ENCODE measurements at places on chromosomes 12 and 14.

DNA sequence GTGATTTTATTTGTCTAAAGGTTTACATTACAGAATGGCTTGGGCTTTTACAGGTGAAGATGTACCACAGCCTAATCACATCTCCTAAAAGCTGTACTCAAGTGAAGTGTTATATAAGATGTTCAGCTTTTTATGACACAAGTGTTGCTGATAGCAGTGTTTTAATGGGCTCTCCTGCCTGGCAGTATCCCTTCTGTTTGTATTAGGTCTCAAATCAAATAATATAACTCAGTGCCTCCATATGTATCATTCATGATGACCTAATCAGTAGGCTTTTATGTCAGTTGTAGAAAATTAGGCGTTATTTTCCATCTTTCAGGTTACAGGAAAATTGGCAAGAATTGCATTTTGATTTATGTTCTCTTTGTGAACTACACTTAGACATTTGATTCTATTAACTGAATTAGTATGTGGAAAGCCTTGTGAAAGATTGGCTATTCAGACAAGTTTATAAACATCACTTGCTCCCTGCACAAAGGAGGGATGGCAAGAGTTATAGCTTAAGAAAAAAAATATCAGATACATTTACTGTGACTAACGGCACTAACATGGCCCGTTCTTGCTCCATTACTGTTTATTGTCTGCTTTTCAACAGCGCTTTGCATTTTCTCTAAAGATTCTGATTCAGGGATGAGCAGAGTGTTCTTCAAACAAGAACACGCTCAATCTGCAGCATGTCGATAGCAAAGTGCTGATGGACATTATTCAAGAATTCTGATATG is 143.7 kb upstream of the DIO2 start:
- DNase-seq: no peak

GRCh38 chr12:80188576-80188975 is 89.2 kb downstream of the OTOGL start:
- DNase-seq: no peak

- DNase-seq: no peak
Observed at GRCh38 chr14:35222872-35223466, 69.2 kb upstream of the PSMA6 start.

DNA sequence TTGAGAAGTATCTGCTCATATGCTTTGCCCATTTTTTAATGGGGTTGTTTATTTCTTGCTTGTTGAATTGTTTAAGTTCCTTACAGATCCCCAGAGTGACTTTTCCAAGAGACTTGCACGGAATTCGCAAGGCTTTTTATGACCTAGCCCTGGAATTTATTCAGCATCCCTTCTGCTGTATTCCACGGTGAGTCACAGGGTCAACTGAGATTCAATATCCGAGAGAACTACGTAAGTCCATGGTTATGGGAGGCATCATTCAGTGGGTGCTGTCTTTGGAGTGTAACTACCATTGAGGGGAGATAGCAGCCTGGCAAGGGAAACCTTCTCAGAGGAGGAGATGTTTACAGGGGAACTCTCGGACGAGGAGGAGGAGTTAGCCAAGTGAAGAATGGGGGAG is 20.9 kb upstream of the GPRC5A start:
- DNase-seq: no peak

DNA sequence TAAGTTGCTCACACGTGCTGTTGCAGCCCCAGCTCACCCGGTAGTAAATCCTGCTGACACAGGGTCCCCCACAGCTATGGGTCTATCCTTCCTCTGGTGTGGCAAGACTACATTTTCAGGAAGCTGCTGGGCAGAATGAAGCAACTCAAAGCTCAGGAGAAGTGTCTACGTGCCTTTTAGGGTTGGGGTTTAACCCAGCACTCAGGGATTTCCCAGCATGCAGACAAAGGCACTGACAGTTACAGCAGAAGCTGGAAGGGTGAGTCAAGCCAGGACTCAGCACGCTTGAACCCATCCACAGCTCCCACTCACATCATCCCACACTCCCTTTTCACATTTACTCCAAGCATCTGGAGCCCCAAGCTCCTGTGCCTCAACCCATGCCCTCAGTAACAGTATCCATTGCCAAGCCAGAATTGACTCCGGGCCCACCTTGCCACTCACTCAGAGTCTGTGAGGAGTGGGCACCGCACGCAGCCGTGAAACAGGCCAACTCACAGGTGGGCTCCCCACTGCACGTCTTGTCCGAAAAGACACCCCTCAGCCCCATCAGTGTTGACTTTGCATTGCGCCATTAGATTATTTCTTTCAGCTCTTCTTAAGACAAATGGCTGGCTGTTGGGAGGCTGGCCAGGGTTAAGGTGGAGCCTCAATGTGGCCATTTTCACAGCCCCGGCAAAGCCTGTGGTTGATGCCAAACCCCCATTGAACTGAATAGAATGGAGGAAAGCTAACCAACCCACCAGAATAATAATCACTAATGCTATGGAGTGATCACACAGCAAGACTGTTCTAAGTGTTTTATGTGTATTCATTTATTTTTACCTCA is 59.6 kb downstream of the ZFP36L1 start:
- DNase-seq: peak; percentile 66

DNA sequence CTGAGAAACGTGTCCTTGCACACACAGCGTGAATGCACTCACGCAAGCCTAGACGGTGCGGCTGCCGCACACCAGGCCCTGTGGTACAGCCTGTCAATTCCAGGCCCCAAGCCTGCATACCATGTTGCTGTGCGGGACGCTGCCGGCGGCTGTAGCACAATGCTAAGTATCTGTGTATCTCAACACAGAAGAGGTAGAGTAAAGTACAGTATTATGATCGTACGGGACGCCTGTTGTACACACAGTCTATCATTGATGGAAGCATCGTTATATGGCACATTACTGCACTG is 45.0 kb downstream of the AMN start:
- DNase-seq: no peak

GRCh38 chr12:77907936-77908335 is 77.2 kb downstream of the NAV3 start:
- DNase-seq: no peak

DNA sequence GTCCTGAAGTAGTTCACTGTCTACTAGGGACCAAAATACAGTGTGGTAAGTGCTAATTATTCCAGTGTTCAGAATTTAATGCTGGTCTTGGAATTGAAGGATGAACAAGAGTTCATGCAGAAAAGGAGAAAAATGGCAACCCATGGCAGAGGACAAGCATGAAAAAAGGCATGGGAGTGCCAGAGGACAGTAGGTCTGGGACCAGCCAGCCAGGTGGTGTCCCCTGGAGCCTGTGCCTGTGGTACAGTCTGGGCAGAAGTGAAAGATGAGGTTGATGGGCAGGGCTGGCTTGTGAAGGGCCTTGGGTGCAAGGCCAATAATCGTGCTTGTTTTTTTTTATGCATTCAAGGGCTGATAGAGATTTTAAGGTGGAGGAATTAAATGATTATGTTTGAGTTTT is 21.0 kb downstream of the C12orf75 start:
- no peak for DNase-seq

DNA sequence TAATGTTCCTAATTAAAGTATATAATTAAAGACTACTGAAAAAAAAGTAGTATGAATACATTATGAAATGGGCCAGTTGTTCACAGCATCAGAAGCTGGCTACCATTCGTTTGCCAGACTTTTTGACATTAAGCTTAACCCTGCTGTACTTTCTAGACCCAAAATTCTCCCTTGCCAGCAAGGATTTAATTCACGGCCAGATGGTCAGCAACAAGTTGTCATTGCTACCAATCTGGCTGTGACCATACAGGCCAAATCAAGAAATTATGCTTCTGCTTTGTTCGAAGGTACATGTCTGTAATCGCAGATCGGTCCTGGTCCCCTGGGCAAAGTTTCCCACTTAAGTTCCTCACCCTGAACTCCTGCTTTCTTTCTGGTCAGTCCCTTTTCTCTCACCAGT is 217.7 kb upstream of the ATXN7L3B start:
- DNase-seq: no peak

DNA sequence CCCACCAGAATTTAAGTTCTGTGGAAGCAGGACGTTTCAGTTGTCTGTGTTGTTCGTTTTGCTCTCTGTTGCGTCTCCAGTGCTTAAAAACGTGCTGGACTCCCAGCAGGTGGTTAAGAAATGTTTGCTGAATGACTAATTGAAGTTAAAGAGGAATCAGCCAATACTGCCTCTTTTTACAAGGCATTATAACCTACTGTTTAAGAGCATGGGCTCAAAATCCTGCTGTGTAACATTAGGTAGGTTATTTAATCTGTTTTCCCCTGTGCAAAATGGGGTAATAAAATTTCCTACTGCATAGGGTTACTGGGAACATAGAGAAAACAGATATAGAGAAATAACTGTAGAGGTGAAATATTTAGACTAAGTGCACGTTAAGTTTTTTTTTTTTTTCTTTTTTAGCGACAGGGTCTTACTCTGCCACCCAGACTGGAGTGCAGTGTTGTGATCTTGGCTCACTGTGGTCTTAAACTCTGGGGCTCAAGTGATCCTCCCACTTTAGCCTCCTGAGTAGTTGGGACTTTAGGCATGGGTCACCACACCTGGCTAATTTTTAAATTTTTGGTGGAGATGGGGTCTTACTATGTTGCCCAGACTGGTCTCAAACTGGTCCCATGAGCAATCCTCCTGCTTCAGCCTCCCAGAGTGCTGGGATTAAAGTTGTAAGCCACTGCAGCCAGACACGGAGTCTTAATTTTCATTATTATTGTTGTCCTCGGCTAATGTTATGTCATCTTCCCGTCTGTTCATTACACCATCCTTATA is 139.4 kb upstream of the PRICKLE1 start:
- no peak for DNase-seq

GRCh38 chr14:96251656-96252155 is 4.3 kb upstream of the BDKRB1 start:
- no peak for DNase-seq

DNA sequence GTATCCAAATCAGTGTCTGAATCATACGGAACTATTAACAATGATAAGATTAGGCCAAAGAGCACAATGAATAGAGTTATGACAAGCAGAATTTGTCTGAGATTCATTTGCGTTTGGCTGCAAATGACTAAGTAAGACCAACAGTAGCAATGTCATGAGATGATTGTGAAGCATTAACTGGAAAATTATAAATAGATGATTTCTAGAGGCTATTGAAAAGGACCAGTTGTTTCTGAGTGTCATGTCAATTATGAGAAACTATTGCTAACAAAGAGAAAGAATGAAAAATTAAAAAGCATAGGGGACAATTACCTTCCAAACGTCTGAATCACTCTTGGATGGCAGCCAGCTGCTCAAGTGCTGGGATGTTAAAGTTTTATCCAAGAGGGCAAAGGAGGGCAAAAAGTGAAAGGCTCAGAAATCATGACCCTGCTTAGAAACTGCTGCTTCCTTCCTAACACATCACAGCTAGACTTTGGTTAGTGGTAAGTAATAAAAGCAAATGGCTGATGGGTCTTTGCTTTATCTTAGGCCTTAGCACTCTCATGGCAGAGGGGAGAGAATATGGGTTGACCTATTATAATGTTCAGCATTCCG is 89.0 kb downstream of the AKAP6 start:
- no peak for DNase-seq

DNA sequence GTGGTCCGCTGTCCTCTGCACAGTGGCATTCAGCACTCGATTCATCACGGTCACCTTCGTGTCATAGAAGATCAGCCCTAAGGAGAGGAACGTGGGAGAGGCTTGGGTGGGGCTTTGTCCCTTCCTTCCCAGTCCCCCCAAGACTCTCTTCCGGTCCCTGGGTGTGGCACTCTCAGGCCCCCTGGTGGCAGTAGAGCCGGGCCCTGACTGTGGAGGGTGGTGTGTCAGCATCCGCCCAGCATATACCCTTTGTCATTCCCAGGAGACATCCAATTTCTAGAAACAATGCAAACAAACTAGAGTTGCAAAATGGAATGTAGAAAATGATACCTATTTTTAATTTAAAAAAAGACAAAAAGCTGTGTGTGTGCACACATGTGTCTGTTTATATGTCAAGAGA is 45.0 kb downstream of the TRAFD1 start:
- peak; percentile 62 for DNase-seq

DNA sequence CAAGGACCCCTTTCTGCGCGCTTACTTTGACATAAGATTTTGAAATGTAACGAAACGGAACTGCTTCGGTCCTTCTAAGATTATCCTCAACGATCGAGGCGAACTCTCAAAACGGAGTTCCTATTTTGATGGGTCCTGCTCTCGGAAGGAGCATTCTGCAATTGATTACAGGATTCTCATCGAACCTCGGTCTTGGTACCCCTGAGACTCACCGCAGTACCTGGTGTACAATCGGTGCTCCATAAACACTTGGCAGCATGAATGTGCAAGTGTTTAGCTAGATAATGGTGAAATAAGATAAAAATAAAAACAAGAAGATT is 530 bp upstream of the NEMF start:
- DNase-seq: no peak

GRCh38 chr12:662566-663292 is 516 bp downstream of the NINJ2 start:
- no peak for DNase-seq

DNA sequence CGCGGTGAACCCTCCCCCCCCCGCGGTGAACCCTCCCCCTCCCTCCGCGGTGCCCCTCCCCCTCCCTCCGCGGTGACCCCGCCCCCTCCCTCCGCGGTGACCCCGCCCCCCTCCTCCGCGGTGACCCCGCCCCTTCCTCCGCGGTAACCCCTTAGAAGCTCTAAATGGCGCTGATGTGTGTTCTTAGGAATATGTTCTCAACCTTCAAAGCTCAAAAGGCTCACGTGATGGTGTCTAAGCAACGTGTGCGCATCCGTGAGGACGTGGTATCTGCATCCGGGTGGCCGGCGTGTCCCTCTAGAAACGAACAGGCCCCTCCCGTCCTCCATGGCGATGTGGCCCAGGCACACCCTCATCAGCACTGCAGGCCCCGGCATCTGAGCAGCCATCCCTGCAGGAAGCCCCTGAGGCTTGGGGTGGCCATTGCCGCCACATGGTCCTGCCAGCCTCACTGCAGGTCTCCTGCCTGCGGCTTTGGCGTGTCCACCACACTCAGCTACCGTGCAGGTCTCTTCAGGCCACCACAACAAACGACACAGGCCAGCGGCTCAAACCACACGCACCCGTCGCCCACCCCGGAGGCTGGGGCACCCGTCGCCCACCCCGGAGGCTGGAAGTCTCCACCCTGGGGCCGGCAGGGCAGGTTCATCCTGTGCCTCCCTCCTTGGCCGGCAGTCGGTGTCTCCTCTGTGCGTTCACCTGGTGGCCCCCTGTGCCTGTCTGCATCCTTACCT is 14.5 kb upstream of the FBRSL1 start:
- DNase-seq: no peak

- peak; percentile 42 for DNase-seq
Observed at GRCh38 chr12:54701940-54702592, 53.9 kb upstream of the DCD start.

GRCh38 chr12:75865315-75865714 is 166.3 kb downstream of the PHLDA1 start:
- no peak for DNase-seq

DNA sequence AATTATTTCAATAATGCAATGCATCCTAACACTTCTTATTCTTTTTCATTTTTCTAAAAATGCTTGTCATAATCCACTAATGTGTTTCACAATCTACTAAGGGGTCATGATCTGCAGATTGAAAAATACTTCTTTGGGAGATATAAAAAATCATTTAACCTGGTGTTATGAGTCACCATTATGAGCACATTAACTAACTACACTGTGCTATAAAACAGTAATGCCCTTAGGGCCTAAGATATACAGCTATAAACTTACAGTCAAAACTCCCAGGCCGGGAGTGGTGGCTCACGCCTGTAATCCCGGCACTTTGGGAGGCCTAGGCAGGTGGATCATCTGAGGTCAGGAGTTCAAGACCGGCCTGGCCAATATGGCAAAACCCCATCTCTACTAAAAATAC is 14.2 kb downstream of the ATXN2 start:
- DNase-seq: no peak

GRCh38 chr12:53267306-53267998 is 647 bp upstream of the ESPL1 start:
- DNase-seq: no peak

Data from GM10248 (cell line).